ENCODE measurements at places on chromosomes 7 and 10.

GRCh38 chr10:3008518-3009195 lies 58.7 kb upstream of the PFKP start:
- DNase-seq, result no peak

DNA sequence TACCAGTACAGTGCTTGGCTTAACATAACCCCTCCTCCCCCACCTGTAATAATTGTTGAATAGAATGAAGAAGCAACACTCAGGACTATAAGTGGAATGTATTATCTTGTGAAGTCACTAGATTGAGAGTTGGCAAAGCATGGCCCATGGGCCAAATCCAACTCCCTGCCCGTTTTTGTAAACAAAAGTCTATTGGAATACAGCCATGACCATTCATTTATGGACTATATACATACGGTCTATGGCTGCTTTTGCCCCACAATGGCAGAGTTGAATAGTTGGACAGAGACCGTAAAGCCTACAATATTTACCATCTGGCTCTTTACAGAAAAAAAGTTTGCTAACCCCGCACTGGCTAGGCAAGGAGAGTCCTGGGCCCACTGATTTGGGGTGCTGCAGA lies 48.1 kb upstream of the CYCS start:
- no peak for DNase-seq

GRCh38 chr7:38217672-38218071 lies 39.6 kb downstream of the STARD3NL start:
- DNase-seq, result no peak

- no peak for DNase-seq
Measured at GRCh38 chr7:39084349-39084748, 106.6 kb downstream of the POU6F2 start.

- DNase-seq, result no peak
Measured at GRCh38 chr7:158973941-158974785, 117.8 kb downstream of the DYNC2I1 start.

- DNase-seq, result no peak
Measured at GRCh38 chr10:103481974-103482531, 3.0 kb upstream of the CALHM3 start.

GRCh38 chr7:5685205-5685604 lies 96.3 kb downstream of the RNF216 start:
- DNase-seq, result no peak

- no peak for DNase-seq
Measured at GRCh38 chr7:127137146-127137545, 115.6 kb downstream of the GRM8 start.

DNA sequence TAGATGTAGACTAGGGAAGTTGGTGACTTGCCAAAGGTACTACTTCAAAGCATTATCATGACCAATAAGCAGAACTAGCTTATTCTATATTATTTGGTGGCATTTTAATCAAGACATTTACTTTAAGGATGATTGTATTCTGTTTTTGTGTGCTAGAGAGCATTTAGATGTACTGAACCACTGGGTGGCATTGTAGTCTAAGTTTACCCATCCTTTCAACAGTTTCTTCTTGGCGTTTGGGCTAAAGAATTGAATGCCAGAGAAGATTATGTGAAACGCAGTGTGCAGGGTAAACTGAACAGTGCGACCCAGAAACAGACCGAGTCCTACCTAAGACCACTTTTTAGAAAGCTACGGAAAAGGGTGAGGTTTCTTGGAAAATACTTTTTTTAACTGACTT lies 26.8 kb downstream of the PRPF18 start:
- no peak for DNase-seq

DNA sequence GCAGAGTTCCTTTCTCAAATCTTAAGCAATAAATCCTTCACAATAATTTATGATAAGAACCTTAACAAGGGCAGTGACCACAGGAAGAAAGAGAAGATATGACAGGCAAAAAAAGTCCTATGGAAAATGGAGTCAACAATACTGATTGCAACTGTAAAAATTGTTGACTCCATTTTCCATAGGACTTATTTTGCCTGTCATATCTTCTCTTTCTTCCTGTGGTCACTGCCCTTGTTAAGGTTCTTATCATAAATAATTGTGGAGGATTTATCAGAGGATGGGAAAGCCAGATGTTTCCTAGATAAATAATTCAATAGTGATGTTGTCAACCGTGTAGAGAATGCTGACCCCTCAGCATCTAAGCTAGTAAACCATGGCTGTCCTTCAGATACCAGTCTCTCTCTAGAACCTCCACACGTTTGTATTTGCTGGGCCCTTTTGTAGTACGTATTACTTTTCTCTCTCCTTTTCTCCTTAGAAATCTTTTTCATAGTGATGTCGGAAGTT lies 172.6 kb upstream of the BET1 start:
- DNase-seq, result no peak

DNA sequence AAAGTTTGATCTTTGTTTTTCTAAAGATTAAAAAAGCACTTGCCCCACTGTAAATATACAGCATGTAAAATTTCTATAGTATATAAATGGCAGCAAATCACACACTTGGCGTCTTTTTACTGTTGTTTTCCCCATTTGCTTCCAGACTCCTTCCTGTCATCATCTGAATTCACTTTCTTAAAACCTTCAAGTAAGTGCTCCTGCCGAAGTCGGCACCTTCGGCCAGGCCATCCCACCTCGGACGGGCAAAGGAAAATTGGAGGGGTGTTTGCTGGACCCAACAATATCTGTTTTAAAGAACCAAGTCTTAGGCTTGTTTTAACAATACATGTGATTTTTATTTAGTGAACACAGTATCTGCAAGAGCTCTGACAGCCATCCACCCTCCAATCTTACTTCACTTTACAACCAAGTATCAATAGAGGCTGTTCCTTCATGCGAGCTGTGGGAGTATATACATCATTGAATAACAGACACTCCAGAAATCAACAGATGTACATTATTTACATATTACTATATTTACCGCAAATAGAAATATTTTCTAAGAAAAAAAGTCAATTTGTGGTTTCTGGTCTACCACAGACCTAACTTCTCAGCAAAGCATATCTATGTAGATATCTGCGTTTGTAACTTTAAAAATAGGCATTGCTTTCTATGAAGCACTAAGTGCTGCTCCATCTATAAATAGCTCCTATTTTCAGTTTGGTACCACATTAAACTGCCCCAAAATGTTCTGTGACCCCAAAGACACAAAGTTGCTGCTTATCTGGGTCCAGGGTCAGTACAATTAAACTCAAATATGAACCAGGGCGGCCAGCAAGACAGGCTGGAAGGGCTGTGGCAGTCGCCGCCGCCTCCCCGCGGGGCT lies 110.7 kb downstream of the CYTH3 start:
- DNase-seq, result no peak

GRCh38 chr7:156823435-156823834 lies 69.5 kb downstream of the LMBR1 start:
- DNase-seq, result no peak

GRCh38 chr7:112579388-112579787 lies 98.6 kb downstream of the LSMEM1 start:
- DNase-seq, result no peak

DNA sequence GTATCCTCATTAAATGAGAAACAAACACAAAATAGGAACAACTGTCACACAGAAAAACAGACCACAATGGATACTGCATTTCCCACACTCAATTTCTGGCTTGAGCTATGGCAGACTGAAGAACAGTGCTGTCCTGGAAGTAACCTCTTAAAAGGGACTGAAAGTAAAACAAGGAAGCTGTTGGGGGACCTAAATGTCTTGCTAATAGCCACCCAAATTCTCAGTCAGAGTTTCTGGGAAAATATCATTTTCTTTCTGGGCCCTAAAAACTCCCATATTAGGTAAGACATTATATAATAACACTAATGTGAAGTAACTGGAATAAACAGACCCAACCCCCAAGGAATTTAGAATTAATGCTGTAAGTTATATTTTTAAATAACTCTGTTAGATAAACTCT lies 80.9 kb upstream of the TFEC start:
- DNase-seq, result no peak

DNA sequence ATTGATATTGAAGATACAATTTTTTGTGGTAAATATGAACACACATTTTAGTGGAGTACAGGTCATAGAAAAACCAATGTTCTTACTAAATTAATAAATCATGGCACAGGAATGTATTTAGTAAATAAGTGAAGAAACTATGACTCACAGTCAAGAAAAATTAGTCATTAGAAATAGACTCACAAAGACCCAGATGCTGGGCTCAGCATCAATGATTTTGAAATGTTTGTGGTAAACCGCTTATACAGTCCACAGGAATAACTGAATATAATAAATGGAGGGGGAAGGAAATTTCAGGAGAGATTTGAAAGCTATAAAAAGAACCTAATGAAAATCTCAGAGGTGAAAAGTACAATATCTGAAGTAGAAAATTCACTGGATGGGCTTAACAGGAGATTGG lies 138.3 kb upstream of the ADCY1 start:
- DNase-seq, result no peak

- DNase-seq, result no peak
Measured at GRCh38 chr7:7696458-7697119, 21.8 kb downstream of the RPA3 start.

DNA sequence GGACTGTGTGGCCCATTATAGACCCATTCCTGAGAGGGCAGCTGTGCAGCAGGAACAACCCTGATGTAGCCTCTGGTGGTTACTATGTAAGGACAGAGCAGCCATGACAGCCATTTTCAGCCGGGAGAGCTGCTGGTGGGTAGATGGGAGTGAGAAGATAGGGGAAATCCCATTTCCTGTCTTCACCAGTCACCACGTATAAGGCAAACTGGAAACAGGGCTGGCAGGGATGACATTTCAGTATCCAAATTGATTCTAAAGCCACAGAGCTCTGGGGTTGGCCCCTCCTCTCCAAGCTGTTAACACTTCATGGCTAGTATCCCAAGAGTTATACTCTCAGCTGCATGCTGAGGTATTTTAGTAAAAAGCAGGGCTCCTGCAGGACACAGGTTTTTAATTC lies 15.2 kb upstream of the FZD1 start:
- DNase-seq, result no peak

- no peak for DNase-seq
Measured at GRCh38 chr7:105020926-105021325, 6.9 kb downstream of the KMT2E start.

- peak; percentile 87 for DNase-seq
Measured at GRCh38 chr7:100429637-100430492, at the start of gene MEPCE. Gene MEPCE, plus strand, starts transcription at chr7:100429831. Its CDS starts 188 bp downstream, at chr7:100430019.

GRCh38 chr7:36677769-36678437 lies 46.4 kb downstream of the AOAH start:
- DNase-seq, result no peak

DNA sequence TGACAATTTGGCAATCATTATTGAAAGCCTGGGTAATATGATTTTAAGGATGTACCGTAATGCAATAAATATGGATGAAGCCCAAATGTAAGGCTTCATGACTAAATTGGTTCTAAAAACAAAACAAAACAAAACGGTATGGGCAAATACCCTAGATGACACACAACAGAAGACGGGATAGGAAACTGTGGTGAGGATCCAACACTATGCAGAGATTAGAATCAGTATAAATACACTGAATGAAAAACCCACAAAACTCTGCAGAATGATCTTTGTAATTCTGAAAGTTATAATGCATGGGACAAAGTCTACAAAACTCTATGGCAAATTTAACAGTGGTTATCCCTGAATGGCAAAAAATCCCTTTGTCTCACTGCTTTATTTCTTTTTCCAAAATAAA lies 57.6 kb downstream of the MALSU1 start:
- DNase-seq, result no peak

DNA sequence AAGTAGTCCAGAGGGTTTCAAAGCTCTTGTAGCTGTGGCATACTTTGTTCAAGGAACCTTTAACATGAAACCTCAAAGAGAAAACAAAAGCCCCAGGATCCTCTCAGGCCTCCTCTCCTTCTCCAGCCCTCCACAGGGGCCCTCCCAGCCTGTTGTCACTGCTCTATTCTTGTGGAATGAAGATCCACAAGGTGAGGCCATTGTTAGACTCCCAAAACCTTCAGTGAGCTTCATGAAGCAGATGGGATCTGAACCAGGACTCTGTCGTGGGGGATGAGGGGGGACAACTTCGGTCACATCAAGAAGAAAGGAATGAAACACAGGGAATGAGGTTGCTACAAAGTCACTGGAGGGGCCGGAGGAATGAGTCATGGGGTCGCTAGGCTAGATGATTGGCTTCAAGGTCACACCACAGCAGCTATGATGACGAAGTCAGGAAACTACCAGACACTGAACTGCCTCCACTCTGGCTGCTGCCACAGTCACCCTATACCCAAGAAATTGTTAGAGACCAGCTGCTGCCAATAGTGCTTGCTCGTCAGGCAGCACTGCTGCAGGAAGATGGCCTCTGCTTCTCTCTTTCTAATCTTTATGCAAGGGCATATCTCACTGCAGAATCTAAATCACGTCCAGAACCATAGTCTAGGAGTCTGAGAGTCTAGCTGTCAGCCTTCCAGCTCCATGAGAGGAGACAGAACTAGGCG lies 208.8 kb downstream of the HIBADH start:
- no peak for DNase-seq

DNA sequence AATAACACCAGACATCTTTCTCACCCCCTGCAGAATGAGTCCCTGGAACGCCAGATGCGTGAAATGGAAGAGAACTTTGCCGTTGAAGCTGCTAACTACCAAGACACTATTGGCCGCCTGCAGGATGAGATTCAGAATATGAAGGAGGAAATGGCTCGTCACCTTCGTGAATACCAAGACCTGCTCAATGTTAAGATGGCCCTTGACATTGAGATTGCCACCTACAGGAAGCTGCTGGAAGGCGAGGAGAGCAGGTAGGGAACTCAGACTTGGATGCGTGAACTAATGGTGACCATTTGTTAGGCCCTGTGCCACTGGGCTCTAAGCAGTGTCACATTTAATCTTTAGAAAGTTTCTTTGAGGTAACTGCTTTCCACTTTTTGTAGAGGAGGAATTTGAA lies 7.1 kb downstream of the VIM start:
- no peak for DNase-seq
